ENCODE measurements at places on chromosomes 3 and 15.

- no peak for DNase-seq
Observed at GRCh38 chr3:65953881-65954733, 84.6 kb downstream of the MAGI1 start.

GRCh38 chr3:156688632-156689452 is 14.5 kb downstream of the TIPARP start:
- no peak for DNase-seq

GRCh38 chr3:161051856-161052255 is 53.3 kb downstream of the B3GALNT1 start:
- no peak for DNase-seq

- no peak for DNase-seq
Observed at GRCh38 chr3:193688834-193689714, 96.1 kb downstream of the OPA1 start.
